Left ventricle myocardium inferior (tissue), 1 donor: ENCODE measurements at places on chromosomes 2 and 18. TPM values are rescaled to one million over a fixed set of nuclear protein-coding genes. Genes with fewer than 3 reads are reported as not detected.

Gene TDRD15
- not detected for total RNA-seq

Gene SGPP2
- total RNA-seq, result 2.3 TPM

Gene OSBPL6
- 6.4 TPM for total RNA-seq

Gene MC4R
- not detected for total RNA-seq

Gene CDH2
- total RNA-seq, result 370 TPM

DNA sequence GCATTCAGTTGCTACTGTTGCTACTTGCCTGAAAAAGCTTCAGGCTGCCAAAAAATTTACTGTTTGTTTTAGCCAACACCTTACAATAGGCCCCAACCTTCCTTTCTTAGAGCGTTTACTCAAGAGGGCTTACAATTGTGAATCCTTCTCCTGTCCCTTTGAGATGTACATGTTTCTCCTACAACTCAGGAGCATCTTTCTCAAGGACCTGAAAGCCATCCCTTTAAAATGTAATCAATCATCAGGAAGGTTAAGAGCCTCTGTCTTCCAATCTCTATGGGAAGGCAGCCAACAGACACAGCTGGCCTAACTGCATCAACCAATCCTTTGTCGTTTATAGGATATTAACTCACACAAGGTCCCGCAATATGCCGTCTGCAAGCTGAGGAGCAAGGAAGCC, 3.4 kb upstream of the IER3IP1 start:
- no peak for DNase-seq

DNA sequence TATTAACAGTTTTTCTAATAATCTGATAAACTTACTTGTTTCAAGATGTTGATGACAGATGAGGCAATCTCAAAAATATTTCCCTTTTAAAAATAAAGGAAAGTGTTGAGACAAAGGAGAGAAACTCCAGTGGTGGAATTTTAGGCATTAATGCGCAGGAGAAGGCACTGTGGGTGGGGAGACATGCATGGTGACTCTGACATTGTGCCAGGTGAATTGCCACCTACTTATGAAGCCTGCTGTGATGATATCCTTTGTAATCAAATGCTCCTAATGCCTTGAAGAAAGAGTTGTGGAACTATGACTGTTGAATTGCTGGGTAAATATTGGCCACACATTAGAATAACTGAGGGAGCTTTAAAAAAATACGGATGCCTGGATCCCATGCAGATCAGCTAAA, 101.4 kb downstream of the PLA2R1 start:
- no peak for DNase-seq

DNA sequence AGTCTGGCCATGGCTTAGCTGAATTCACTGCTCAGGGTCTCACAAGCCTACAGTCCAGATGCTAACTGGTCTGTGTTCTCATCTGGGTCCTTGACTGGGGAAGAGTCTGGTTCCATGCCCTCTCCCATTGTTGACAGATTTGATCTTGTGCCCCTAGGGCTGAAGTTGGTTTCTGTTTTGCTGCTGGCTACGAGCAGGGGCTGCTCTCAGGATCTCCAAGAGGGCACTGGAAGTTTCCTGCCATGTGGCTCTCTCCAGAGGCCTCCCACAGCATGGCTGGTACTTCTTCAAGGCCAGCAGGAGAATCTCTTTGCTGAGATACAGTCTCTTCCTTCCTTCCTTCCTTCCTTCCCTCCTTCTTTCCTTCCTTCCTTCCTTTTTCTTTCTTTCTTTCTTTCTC, 78.1 kb downstream of the SPP2 start:
- no peak for DNase-seq

GRCh38 chr2:1788478-1788959, 44.2 kb upstream of the PXDN start:
- no peak for DNase-seq

DNA sequence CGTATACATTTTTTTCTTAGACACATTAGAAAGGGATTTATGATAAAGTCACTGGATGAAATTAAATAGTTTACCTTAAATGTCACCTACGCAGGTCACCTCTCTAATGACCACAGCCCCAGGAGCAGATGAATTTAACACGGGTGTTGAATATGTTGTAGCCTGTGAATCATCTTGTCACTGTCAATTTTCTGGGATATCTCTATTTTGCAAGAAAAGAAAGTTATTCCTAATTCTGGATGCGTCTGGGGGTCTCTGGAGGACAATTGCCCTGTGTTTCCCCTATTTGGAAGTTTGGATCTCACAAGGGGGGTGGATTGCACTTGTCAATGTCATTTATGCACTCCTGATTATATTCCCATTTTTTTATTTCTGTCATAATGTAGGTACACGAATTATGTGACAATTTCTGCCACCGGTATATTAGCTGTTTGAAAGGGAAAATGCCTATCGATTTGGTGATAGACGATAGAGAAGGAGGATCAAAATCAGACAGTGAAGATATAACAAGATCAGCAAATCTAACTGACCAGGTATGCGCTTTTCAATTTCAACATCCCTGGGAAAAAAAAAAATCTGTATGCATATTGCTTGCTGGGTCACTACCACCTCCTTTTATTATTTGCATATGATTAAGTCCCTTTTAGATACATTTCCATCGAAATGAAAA, 7.7 kb downstream of the MEIS1 start:
- no peak for DNase-seq

DNA sequence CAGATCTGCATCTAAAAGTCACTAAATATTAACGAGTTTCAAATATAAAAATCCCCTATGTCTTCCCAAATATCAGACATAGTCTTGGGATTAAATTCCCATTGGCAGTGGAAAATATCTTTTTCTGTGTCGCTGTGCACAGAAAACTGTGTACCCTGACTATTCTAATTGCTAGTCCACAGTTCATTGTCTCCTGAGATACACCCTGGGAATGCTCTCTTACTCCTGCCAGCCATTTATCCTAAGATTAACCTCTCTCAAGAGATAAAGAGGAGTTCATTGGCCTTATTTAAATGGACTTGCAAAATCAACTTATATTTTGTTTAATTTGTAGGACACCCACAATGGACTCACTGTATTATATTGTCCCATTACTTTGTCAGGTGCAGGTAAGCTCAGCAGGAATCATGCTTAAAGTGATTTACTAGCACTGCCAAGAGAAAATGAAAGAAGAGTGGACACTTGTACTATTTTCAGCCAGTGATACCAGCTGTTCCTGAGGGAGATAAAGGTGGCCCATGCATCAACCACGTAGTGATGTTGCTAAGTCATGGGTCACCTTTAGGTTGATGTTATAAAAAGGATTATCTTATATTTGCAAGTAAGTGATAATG, 553.8 kb downstream of the PIK3C3 start:
- no peak for DNase-seq

DNA sequence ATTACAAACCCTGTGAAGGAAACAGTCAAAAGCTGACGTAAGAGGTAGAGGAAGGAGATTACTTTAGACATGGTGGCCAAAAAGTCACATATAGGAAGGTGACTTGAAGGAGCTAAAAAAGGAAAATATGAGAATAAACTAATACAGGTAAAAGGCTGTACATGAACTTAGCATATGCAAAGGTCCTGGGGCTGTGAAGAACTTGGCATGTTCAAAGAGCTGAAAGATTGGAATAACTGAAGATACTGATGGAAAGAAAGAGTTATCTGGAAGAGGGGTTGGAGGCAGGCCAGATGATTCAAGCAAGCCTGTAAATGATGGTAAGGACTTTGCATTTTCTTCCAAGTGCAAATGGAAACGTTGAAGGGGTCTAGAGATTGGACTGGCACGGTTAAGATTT, 13.2 kb downstream of the IL36A start:
- no peak for DNase-seq

DNA sequence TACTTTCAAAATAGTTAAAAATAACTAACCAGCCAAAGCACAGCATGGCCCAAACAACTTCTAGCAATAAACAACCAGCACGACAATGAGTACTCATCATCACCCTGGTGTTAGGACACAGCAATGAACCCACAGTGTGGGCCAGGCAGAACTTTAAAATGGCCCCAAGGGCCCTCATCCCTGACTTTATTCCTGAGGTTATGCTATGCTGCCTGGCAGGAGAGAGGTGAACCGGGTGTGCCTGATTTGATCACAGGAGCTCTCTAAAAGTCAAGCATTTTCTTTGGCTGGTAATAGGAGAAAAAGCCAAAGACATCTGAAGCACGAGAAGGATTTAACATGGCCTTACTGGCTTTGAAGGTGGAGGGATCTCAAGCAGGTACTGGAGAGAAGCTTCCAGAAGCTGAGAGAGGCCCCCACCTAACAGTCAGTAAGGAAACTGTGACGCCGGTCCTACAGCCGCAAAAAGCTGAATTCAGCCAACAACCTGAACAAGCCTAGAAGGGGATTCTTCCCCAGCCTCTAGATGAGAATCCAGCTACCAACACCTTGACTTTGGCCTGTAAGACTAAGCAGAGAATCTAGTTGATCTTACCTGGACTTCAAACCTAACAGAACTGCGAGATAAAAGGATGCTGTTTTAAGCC, 115.4 kb downstream of the DDX1 start:
- DNase-seq, result no peak

GRCh38 chr2:98308068-98308467, 38.2 kb upstream of the CNGA3 start:
- no peak for DNase-seq

GRCh38 chr2:555164-555922, 121.9 kb downstream of the TMEM18 start:
- DNase-seq, result no peak

GRCh38 chr18:47709556-47709955, 220.9 kb downstream of the SMAD2 start:
- DNase-seq, result no peak

DNA sequence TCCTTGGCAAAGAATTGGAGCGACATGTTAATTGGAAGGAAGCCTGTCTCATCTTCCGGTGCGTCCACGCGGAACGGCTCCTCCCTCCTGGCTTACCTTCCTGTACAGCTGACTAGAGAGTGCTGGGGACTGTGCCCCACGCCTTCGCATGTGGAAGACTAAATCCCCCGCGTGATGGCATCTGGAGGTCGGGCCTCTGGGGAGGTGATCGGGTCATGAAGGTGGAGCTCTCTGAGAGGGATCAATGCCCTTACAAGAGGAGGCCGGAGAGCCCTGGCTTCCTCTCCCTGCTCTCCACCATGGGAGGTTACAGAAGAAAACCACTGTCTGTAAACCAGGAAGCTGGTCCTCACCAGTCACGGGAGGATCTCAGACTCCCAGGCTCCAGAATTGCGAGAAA, 104.1 kb upstream of the OTOS start:
- no peak for DNase-seq

DNA sequence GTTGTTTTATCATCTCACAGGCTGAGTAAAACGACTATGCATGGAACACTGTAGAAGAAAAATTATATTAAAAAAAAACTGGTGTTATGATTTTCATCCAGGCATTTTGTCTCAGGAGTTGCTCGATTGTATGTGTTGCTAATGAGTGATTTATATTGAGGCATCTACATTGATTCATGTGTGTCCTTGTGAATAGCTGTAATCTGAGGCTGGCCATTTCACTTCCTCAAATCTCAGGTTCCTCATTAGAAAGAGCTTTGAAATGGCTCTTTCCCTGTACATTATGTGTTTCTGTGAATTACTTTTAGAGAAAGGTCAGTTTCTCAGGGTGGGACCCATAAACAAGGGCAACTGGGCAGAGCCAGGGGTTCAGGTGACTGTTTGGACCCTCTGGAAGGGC, 2.3 kb downstream of the IL18R1 start:
- no peak for DNase-seq

- DNase-seq, result no peak
Observed at GRCh38 chr18:32280188-32280783, 90.4 kb downstream of the MEP1B start.

DNA sequence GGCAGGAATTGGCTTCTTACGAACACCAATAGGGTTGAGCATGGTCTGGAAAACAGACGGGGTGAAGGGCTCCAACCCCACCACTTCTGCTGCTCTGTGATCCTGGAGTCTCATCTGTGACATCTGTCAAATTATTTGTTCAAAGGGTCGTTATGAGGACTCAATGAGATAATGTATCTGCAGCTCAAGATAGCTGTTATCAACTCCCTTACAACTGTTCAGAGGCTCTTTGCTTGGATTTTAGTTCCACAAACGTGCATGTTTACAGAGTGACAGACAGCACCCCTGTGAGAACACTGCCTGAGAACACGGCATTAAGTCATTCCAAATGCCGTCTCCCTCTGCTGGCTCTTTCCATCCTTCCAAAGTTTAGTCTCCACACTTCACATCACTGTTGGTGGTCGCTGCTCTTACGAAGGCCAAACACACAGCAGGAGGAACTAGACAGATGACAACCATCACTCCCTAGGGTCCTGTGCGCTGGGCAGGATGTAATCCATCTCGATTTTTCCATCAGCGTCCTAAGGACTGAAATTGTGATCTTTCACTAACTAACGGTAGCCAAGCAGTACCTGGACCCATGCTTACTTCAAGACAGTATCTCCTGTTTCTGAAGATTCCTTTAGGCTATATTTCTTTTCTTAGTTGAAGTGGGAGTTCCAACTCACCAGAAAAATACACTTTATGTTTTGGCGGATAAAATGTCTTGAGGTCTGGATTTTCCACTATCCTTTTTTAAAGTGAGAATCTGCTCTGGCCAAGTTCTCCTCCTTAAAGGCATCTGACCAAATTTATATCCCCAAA, 220.3 kb downstream of the ANAPC1 start:
- DNase-seq, result no peak

GRCh38 chr2:9225806-9226205, 19.2 kb downstream of the ASAP2 start:
- DNase-seq, result no peak

- no peak for DNase-seq
Observed at GRCh38 chr2:217150236-217150635, 290.4 kb upstream of the TNP1 start.

DNA sequence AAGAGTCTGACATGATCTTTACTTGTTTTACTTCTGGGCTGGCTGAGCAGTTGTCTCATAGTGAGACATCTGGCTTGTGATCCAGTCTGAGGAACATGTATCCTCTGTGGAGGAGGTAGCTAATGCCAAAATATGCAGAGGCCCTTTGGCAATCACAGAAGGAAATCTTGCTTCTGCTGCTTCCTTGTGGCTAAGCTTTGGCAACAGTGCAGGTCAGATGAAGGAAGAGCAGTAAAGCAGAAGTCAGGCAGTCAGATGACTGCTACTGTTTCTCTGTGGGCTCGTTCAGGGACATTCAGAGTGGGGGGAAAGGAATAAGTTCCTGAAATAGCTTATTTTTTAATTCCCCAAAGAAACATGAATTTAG, 22.3 kb downstream of the DOK1 start:
- DNase-seq, result no peak

- DNase-seq, result peak; percentile 11
Observed at GRCh38 chr2:241798631-241799521, 10.1 kb upstream of the NEU4 start.

DNA sequence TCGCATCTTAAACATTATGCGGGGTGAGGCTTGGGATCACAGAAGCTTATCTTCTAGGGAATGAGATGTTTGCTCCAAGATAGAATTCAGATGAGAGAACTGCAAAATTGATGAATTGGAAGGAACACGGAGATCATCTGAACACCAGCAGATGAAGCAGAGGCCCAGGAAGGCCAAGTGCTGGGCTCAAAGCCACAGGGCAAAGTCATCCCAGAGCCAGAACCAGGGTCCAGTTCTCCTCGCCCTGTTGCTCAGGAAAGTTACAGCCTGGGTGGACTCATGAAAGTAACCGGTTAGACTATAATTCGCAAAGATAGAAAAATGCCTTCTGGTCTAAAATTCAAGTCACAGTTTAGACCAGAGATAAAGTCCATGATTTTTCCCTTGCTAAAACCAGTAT, 456.1 kb upstream of the ID2 start:
- no peak for DNase-seq
